Stimulated activated CD4-positive, alpha-beta T cell treated with anti-CD3 and anti-CD28 coated beads, Interleukin-1b, Interleukin-23, amount 100 ng/mL, for 48 hours (primary cell): ENCODE measurements at places on chromosomes 11 and 22.

DNA sequence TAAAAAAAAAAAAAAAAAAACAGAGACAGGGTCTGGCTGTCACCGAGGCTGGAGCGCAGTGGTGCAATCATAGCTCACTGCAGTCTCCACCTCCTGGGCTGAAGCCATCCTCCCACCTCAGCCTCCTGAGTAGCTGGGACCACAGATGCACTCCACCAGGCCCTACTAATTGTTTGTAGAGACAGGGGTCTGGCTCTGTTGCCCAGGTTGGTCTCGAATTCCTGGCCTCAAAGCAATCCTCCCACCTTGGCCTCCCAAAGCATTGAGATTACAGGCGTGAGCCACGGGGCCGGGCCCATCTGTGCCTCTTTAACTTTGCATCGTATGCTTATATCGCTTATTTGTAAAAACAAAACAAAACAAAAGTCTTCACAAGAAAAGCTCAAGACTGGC, 3.1 kb downstream of the CPT1A start:
- DNase-seq, result peak; percentile 39

DNA sequence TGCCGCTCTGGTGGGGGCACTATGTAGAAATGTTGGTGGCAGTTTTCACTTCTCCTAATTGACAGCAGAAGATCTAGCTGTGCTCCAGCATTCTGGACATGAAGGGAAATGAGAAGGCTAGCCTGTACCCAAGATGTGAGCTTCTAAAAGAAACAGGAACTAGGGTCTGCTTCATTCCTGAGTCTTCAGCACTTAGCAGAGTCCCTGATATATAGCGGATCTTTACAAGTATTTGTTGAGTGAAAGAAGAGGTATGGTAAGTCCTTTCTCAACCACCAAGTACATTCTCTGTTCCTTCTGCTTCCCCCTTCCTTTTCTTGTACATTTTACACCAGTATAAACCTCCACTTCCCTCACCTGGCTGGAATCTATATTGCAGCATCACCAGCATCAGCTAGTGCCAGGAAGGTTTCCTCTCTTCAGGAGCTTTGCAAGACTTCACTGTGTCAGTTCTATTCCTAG, 408.3 kb upstream of the CADM1 start:
- DNase-seq, result no peak

DNA sequence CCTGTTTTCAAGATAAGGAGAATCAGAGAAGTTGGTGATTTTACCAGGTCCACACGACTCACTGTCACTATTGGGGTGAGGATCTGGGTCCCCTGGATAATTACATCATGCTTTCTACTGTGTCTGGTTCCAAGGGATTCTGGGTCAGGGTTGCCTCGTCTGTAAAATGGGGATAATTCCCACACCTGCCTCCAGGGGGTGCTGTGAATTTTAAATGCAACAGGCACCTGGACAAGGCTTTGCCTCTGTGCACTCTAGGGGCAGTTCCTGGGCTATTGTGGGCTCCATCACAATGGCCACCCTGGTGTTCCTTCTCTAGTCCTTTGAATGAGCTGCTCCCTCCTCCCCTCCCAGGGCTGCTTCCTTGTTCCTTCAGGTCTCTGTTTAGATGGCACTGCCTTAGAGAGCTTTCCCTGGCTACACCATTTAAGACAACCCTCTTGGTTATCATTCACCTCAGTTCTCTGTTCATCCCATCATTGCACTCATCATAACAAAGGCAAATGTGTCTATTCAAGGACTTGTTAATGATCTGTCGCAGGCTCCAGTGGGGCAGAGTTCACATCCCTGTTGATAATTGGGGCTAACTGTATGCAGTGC, 178.6 kb downstream of the MIAT start:
- DNase-seq, result peak; percentile 49

DNA sequence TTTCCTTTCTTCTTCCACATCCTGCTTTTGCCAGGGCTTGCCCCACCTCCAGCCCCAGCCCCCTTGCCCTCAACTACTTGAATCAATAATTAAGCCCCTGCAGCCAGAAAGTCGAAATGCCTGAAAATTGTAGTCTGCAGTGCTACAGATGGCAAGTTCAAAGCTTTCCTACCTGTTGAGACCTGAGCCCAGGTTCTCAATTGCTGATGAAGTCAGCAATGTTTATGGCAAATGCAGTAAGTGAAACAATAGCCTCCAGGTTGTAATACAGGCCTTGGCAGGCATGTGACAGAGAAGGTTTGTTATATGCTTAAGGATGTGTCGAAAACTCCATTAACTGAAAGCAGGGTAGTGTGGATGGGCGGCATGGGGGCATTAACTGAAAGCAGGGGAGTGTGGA, 181.1 kb upstream of the SESN3 start:
- DNase-seq, result no peak

DNA sequence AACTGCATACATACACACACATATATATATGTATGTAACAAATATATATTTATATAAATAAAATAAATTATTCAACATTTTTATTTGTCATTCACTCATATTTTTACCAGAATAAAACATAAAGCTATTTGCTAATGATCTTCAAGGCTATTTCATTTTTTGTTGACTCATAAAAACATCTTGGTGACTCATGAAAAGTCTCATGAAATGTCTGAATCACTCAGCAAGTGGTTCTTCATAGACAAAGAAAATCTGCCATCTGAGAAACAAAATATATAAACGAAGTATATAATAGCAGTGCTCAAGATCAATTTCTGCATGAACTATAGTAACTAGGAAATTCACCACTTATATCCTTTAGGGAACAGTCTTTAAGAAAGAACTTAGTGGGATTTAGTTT, 764.8 kb upstream of the FAT3 start:
- no peak for DNase-seq

GRCh38 chr11:117535850-117536411, 208.3 kb downstream of the CEP164 start:
- no peak for DNase-seq

GRCh38 chr11:101825531-101825930, 89.3 kb upstream of the CEP126 start:
- no peak for DNase-seq

DNA sequence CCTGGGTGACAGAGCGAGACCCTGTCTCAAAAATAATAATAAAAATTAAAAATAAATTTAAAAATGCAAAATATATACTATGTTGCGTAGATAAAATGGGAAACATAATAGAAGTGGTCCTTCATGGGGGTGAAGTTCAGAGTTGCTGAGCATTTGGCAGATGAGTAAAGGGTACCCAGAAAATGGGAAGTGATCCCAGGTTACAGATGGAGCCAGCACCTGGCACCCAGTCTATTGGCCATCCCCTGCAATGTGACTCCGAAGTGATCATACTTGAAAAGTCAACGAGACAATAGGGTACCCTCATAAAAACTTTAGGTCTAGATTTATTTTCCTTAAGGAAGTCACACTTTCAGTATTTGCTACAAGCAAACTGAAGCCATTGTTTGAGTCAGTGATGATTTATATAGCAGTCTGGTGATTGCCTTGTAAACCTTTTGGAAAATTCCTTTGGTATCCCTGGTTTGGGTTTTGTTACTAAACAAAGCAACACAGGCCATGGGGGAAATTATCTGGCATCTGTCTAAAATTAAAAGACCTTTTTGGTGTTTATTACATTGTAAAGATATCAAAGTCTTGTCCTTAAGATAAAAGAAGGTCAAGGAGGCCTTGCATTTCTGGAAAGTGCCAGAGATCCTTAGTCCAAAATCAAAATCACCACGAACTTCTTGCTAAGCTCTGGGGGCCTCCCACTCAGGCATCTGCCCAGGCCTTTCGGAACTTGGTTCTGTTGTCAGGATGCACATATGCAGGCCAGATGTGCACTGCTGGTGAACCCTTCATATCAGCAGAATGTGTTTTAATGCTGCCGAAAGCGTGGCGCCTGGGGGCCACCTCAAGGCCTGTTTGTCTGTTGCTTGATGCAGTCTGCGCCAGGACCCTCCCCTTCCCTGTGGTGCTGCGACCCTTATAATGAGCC, 4.3 kb downstream of the SMARCB1 start:
- DNase-seq, result no peak

GRCh38 chr11:28521075-28521474, 412.9 kb downstream of the METTL15 start:
- DNase-seq, result no peak

DNA sequence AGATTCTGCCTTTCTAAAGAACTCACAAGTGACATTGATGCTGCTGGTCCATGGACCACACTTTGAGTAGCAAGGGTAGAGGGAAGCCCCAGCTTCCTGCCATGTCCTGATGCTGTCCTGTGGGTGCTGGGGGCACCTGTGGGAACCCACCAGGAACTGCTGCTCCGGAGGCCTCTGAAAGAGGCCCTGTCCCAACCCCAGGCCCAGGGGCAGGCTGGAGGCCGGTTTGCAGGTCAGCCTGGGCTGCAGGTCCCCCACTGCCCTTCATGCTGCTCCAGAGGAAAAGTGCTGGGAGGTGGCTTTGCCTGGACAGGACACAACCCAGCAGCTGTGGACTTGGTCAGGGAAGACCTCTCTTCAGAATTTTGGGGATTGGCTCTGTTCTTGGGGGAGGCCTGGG, 44.8 kb upstream of the SLC22A12 start:
- DNase-seq, result no peak

DNA sequence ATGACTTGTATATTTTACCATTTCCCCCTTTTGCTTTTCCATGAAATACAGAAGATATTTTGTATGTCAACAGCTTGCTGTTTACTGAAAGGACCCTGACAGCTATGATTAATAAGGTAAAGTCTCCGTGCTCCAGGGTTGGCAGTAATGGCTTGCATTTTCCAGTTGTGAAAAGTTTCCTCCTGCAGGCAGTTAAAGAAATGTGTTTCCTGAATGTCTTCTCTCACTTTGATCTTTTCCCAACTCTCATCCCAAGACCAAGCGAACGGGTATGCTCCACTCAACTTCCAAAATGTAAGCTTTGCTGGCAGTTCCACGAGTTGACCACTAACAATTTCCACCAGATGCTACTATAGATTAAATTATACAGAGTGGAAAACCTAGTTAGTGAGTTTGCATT, 8.9 kb downstream of the FIBIN start:
- DNase-seq, result no peak

GRCh38 chr22:43998679-43999264, 25.3 kb upstream of the PARVB start:
- DNase-seq, result no peak

- no peak for DNase-seq
These were observed 15.2 kb downstream of the ATXN10 start for GRCh38 chr22:45686836-45687235.

DNA sequence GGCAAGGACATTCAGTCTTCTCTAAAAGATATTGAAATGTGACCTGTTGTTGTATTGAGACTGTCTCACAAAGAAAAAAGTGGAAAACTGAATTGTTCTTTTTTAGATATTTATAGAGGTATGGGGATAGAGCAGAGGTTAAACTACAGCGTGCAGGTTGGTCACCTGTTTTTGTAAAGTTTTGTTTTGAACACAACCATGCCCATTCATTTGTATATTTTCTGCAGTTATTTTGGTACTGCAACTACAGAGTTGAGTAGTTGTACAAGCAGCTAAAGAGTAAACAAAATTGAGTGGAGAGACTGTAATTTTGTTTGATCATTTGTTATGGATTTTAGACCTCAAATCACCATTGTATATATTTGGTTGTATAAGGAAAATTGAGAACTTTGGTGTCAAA, 11.3 kb downstream of the EED start:
- no peak for DNase-seq
